NCI-H187 (cell line): ENCODE measurements at places on chromosomes 3 and 15.
A peak's percentile ranks its signal among the peaks of the same experiment; 100 is the strongest.

GRCh38 chr3:10335190-10335738 lies 14.4 kb upstream of the SEC13 start:
- no peak for DNase-seq

- DNase-seq = no peak
Observed at GRCh38 chr15:57205996-57206395, 170.3 kb upstream of the CGNL1 start.

DNA sequence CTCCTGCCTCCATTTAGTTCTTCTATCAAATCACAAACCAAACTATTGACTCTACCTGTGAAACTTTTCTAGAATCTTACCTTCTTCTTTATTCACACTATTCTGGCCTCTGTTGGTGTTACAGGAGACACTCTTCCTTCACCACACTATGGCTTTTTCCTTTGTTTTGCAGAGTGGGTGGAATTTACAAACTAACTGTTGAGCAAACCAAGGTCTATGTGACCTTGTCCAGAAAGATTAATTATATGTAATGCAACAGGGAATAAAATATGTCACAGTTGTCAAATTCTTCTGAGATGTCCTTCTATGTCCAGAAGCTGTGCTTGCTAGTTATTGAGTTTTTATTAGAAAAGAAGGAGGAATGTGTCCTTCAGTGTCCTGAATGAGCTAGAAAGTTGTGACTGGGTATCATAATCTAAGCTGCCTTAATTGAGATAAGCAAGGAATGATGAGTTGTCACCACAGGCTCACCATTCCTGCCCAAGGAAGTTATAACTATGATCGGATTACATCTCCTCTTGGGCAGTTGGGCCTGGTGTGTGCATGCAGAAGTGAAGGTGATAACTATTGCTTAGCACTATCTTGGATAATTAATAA lies 21.7 kb downstream of the ARL14 start:
- DNase-seq = no peak

DNA sequence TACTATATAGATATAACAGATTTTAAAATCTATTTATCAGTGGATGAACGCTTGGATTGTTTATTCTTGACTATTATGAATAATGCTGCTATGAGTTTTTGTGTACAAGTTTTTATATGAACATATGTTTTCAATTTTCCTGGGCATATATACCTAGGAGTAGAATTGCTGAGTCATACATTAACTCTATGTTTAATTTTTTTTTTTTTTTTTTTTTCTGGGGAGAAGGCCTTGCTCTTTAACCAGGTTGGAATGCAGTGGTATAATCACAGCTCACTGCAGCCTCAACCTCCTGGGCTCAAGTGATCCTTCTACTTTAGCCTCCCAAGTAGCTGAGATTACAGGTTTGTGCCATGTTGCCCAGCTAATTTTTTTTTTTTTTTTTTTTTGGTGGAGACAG lies 9.1 kb downstream of the CIDEC start:
- DNase-seq = no peak

DNA sequence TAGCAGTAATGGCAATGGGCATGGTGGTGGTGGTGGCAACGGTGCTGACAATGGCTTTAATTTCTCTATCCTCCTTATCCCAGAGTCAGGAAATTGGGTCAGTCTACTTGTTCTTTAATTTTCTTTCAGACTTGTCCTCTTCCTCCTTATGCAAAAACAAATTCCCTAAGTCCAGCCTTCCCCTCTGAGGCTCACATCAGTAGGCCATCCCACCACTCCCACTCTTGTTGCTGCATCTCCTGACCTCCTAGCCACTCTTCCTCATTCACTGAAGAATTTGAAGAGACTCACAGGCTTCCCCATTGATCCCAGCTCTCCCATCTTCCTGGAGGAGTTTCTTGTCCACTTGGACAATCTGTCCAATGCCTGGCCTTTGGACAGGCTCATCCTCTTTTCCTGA lies 19.9 kb downstream of the DNAJB8 start:
- no peak for DNase-seq

- no peak for DNase-seq
Observed at GRCh38 chr15:56754772-56755370, 21.6 kb upstream of the ZNF280D start.

DNA sequence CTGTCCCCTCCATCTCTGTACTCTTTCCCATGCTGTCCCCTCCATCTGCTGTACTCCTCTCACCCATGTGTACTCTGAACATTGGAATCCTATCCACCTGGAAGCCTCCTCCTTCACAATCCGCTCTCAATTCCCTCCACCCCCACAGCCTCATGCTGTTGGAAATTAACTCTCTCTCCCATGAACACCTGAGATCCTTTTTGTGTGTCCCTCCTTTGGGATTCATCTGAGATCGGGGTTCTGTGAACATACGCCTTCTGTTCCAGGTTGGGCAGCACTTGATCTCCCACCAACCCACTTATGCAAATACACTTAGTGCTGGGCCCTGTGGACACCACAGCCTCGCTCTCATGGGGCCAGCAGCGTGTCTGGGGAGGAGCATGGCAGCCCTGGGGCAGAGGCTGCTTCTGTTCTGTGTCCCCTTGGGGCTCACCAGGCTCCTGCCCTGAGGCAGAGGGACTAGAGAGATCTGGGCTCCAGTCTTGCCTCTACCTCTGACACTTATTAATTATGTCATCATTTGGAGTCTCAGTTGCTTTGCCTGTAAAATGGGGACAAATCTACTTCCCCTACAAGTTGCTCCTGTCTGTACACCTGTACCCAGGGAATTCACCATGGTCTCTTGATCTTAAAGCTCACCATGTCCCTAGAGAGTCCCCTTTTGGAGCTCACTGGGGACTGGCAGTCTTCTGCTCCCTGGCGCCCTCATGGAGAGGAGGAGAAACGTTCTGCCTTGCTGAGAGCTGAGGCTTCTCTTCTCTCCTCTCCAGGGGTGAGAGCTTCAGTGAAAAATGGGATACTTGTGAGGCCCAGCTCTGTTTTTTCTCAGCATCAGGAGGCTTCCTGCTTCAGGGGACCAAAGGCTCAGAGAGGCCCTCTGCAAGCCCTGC lies 42.7 kb downstream of the ITGA11 start:
- DNase-seq = no peak

GRCh38 chr3:17125738-17126442 lies 241.1 kb downstream of the PLCL2 start:
- no peak for DNase-seq

GRCh38 chr3:13714251-13714916 lies 165.5 kb downstream of the FBLN2 start:
- DNase-seq = no peak

GRCh38 chr3:171328419-171329082 lies 131.7 kb downstream of the TNIK start:
- DNase-seq = no peak

GRCh38 chr3:58924578-58924977 lies 125.2 kb downstream of the CFAP20DC start:
- no peak for DNase-seq

- DNase-seq = no peak
Observed at GRCh38 chr3:110900576-110900975, 171.0 kb upstream of the NECTIN3 start.

DNA sequence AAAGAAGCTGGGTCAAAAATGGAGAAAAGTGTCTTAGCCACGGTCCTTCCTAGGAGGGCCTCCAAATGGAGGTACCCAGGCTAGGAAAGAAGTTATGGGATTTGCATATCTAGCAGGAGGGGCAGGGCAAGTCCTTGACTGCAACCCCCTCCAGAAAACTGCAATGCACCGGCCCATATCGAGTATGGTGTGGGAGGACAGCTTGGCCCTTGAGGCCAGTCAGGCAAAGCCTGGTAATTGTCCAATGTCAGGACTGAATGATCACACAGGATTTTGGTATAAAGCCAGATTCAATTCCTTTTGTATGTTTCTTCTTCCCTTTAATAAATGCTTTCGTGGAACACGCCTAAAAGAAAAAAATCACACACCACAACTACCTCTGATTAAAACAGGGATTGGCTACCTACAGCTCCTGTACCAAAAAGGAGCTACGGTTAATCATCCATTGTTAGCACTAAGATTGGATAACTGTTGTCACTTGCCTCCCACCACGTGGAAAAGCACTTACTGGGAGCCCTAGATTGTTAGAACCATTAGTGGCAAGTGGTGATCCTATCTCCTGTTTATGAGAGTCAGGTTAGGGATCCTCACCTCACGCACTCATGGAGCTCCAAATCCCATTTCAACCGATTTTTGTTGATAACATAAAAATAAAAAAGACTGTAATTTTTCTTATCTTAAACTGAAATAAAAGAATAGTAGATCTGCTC lies 1.2 kb downstream of the ZNF770 start:
- DNase-seq = no peak

DNA sequence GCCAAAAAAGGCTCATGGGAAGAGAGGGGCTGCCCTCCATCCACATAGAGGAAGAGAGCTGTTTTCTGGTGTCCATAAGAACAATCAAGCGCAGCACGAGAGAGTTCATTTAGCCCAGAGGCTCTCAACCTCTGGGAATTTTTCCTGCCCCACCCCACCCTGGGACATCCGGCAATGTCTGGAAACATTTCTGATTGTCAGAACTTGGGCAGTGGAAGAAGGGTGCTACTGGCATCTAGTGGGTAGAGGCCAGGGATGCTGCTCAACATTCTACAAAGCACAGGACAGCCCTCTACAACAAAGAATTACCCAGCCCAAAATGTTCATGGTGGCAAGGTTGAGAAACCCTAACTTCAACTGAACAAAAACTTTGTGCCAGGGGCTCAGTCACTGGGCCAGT lies 92.9 kb downstream of the RAB11A start:
- DNase-seq = no peak

DNA sequence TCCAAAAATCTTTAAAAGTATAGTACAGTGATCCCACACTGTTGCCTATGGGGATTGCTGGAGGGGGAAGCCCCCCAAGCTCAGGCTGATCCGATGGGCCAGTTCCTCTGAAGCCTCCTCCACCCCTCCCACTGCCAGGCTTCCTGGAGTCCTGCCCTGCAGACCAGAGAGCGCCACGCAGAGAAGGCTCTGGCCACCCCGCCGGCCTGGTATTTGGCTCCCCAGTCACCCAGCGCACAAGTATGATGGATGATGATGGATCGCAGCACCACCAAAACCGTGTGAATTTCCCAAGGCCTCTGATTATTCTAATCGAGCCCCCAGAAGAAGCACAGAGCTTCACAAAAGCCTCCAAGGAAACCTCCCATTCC lies 259.0 kb downstream of the MECOM start:
- no peak for DNase-seq

DNA sequence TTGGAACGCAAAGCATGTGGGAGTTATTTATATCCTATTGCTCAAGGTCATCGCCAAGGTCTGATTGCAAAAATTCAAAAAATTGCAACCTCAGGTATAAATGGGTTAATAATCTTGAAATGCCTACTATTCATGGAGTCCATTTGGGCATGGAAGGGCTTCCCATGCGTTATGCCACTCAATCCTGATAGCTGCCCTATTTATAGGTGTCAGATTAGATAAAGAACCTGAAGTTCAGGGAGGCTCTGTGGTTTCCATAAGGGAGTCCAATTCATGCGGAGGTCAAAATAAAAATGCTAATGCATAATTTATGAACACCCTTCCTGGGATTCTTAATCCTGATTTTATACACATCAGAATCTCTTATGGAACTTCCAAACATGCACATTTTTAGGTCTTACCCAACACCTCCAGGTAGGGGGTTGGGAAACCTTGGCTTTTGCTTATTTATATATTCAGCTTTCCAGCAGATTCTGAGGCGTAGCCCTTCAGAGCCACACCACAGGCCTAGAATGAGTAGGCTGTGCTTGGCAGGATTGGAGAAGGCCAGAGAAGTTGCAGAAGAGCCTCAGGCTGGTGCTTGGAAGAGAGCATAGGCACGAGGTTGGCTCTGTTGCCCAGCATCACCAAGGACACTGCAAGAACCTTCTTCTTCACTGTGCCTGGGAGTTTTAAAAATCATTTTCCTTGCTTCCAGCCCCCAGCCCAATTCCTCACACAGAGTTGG lies 324.4 kb upstream of the CFAP20DC start:
- no peak for DNase-seq

DNA sequence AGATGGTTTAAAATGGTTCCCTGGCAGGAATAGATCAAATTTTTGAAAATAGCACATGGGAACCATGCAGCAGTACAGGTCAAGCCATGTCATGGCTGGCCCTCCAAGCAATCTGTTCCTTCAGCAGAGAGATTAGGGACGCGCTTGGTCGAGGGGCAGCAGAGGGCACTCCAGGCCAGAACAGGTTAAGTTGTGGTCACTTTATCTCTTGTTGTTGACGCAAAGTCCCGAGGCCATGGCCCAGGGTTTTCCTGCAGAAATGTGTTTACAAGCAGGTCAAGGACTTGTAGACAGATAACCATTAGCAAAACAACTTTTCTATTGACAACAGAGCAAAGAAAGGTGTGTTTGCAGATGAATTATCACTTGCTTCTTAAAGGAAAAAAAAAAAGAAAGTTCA lies 570.0 kb upstream of the NR2F2 start:
- DNase-seq = no peak

DNA sequence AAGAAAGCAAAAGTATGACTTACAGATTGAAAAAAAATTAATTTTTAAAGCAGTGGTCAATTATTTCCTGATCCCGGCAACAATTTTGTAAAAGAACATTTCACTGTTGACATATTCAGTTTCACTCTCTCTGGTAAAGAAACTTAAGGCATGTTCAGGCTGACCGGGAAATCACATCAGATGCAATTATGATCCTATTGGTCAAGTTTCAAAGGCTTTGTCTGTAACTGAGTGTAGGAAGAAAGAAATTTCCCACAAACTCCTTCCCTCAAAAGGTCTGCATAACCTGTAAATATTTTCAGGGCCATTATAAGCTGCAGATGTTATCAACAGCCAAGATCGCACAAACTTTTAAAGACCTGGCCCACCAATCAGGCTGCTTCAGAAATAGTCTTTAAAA lies 205.4 kb upstream of the IGF1R start:
- no peak for DNase-seq

- no peak for DNase-seq
Observed at GRCh38 chr3:155737844-155738460, 6.9 kb downstream of the PLCH1 start.

GRCh38 chr15:37115538-37115937 lies 15.2 kb upstream of the MEIS2 start:
- DNase-seq = no peak

- DNase-seq = no peak
Observed at GRCh38 chr15:49715211-49715610, 94.4 kb downstream of the DTWD1 start.

- peak; percentile 64 for DNase-seq
Observed at GRCh38 chr3:191328962-191329653, at the start of gene CCDC50. CCDC50 (plus strand) TSS chr3:191329394; CDS start chr3:191329675, 281 bp downstream.

DNA sequence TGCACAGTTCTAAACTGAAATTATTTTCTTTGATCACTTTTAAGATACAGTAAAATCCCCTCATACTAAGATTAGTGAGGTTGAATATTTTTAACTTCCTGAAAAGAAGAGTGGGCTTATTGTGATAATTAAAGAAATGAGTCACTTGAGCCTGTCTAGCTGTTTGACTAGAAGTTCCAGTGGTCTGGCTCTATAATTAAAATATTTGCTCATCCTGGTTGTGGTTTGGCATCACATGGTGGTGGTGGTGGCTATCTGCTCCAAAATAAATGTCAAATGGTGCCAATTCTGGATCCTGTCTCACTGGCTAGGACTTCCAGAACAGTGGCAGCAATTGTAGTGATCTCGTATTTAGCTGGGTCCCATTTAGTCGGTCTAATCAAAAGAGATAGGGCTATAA lies 8.6 kb upstream of the TEX9 start:
- no peak for DNase-seq
